ENCODE measurements at places on chromosomes 1 and 21.

DNA sequence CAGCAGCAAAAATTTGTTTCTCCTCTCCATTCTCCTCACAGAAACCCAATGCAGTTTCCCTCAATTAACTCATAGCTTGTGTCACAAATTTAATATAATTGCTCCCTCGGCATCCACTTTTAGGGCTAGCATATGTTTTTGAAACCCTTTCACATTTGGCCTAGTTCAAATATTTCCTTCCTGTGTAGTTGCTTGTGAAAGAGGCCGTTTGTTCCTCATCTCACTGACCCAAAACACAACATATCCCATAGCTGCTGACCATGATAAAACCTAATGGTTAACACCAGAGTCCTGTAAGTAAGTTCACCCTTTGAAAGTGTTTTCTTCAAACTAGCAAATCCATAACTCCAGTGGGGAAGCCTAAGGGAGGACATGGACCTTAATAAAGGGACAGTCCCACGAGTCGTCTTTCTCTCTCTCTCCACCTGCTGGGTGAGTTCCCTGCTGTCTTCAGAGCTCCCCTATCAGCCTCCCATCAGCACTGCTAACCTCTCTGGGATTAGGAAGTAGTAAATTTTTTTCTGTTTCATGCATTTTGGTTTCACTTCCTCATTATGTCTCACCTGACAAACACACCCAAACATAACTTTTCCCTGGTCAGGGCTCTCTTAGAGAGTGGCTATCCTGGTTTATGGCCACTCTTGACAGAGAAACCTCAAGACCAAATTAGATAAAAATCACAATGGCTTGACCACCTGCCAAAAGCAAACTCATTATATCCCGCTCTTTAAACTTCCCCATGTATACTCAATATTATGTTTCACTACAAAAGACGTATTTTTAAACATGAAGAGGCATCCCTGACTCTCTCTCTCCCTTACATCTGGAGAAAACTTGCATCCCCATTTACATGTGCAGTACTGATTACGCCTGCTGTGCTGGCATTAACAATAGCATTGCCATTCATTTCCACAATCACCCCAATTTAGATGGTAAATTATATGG, 177.7 kb upstream of the HP1BP3 start:
- no peak for DNase-seq

- DNase-seq, result no peak
Observed at GRCh38 chr1:248372394-248372793, 3.2 kb upstream of the OR2T6 start.

DNA sequence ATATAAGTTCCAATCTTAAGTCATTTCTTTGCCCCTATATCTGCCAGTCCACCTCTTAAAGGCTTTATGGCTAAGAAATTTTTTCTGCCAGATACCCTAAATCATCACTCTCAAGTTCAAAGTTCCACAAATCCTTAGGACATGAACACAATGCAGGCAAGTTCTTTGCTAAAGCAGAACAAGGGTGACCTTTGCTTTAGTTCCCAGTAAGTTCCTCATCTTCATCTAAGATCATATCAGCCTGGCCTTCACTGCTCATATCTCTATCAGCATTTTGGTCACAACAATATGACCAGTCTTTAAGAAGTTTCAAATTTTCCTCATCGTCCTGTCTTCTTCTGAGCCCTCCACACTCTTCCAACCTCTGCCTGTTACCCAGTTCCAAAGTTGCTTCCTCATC, 402.2 kb upstream of the RUNX1 start:
- DNase-seq, result no peak

GRCh38 chr1:18954270-18955071, 2.0 kb downstream of the IFFO2 start:
- DNase-seq, result no peak

- no peak for DNase-seq
Observed at GRCh38 chr1:6209661-6210580, 4.0 kb downstream of the RNF207 start.

- DNase-seq, result no peak
Observed at GRCh38 chr1:46747683-46748288, 28.9 kb upstream of the EFCAB14 start.

GRCh38 chr1:33599516-33600115, 127.2 kb downstream of the ZSCAN20 start:
- DNase-seq, result no peak

DNA sequence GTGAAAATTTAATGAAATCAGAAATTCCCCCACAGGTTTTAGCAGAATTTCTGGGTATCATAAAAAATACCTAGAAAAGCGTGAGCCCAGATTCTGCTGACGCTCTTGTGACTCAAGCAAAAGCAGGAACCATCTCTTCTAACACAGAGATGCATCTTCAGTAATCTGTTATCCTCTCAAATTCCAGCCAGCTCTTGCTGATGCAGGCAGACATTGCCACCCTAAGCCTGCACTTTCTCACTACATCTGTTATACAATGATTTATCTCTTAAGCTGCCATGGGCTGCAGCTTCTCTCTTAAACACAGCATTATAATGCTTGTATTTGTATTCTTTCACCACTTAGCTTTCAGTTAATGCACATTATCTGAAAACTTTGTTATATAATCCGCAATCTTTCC, 113.0 kb upstream of the RGS1 start:
- DNase-seq, result no peak

DNA sequence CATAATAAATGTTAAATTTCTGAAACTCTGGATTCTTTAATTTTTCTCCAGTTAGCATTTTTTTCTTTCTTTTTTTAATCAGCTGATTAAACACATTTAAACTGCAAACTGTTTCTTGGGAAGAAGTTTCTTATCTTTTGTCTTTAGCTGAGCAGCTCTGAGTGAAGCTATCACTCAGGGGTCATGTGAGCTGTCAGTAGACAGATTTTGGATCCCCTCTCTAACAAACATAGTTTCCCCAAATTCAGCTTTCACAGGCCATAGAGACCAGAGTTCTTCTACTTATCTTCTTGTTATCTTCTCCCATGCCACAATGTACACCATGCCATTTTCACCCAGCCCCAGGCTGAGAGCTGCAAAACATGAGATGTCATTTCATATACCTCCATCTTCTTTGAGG, 148.9 kb downstream of the CDC42BPA start:
- no peak for DNase-seq

DNA sequence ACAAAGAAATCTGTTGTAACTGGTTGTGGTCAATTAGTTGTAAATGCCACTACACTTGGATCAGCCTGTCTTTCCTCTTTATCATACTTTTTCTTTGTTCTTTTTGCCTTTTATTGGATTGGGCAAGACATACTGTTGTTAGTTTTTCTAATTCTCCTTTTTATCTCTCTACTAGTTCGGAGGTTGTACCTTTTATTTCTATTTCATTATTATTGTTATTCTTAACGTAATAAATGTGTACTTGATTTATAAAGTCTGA, 59.2 kb downstream of the IVNS1ABP start:
- no peak for DNase-seq

- peak; percentile 82 for DNase-seq
Observed at GRCh38 chr1:225845571-225846259, 35.8 kb downstream of the EPHX1 start.

- no peak for DNase-seq
Observed at GRCh38 chr1:7482772-7483495, 288.2 kb upstream of the VAMP3 start.

DNA sequence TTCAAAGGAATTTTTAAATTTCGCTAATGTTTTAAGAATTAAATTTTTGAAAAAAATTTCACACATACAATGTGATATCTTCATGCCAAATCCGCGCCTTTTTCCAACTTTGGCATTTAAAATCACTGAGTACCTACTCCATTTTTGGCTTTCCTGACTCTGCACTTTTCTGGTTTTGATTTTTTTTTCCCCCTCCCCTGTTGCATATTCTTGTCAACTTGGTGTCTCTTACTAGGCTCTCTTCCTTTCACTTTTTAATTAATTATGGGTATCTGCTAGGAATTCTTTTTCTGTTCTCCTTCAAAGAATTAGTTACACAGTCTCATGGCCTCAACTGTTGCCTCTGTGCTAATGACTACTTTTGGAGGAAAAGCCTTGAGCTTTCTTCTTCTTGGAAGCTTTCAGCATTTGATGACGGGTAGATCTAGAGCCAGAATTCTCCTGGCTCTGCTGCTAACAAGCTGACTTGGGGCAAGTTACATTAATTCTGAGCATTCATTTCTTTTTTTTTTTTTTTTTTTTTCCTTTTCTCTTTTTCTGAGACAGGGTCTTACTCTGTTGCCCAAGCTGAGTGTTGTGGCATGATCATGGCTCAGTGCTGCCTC, 1.8 kb downstream of the AGL start:
- DNase-seq, result no peak

DNA sequence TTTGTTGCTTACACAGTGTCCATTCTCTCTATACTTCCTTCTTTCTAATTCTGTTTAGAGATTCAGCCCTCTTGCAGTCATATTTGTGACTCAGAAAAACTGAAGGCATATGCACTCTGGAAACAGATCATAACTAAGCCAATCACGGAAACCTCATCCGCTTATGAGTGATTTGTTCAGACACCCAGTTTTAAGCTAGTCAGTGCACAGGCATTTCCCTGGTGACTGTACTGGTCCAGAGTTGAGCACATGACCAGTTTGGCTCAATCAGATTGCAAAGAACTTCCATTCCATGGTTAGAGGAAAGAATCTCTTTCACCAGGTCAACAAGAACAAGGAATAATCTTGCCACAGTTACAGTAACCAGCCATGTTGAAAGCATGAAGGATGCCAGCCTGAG, 69.2 kb upstream of the SGIP1 start:
- no peak for DNase-seq

DNA sequence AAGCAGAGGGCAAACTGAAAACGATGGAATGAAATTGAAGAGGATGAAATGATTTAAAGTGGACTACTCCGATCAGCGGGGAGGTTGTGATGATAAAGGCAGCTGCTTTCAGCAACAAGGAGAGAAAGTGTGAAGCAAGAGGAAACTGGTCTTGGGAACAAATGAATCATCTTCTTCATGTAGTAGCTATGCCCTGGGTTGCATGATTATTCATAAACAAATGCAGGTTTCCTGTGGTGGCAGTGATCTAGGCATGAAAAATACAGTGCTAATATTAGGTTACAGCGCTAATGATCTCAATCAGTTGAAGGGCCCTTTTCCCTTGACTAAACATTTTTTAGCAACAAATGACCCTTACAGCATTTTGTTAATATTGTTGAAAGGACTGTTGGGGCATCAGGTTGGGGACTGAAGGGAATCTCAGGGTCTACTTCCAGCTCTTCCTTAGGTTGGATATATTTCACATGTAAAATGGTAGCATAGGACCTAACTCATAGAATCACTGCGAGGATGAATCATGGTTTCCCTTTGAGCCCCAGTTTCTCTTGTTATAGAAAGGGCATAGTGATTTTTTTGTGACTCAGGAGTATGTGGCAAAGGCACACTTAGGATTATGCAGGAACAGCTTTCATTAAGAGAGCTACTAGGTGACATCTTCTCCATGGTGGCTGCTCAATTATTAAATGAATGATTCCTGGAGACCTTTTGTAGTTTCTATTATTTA, 1.9 kb upstream of the ZFYVE9 start:
- DNase-seq, result no peak

GRCh38 chr1:213622365-213623063, 365.3 kb upstream of the PROX1 start:
- DNase-seq, result no peak

GRCh38 chr1:63523738-63524137, 413 bp downstream of the EFCAB7 start:
- DNase-seq, result no peak

GRCh38 chr1:212760126-212760823, 31.3 kb downstream of the NSL1 start:
- DNase-seq, result no peak

- DNase-seq, result no peak
Observed at GRCh38 chr1:7317888-7318287, 453.2 kb upstream of the VAMP3 start.

DNA sequence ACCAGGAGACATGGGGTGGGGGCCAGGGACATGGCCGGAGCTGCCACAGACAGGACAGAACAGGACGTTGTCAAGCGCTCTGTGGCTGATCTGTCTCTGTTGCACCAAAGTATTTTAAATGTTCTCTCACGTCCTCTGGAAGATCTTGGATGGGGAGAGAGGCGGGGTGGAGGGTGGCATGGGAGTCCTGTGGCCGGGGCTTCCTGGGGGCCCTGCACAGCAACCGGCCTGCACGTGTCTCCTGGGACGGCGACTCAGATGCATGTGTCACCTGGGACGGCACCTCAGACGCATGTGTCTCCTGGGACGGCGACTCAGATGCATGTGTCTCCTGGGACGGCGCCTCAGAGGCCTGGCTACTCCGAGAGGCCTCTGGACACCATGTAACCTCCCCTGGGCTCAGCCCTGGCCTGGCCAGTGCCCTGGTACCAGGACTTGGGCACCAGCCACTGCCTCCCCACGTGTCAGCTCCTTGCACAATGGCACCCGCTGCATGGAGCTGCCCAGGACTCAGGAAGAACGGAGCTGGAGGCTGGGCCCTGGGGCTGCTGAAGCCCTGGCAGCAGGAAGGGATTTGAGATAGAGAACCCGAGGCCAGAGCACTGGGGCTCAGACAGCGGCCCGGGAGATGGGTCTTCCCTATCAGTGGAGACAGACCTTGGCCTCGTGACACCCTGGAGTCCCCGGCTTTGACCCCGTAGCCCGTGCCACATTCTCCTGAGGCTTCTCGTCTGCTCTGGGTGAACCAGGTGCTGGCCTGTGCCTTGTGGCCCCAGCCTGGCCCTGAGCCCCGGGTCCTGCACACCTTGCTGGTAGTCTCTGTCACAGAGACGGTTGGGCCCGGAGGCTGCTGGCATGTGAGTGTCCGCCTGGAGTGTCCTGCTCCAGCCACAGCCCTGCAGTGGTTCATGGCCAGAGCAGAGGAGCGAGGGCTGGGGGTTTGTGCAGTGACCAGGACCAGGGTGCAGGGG, 14.7 kb upstream of the SLC19A1 start:
- DNase-seq, result no peak

GRCh38 chr1:203581841-203582240, 44.8 kb upstream of the ATP2B4 start:
- DNase-seq, result no peak

Measured in tibial artery (tissue), 4 donors.